ENCODE measurements at places on chromosomes 13 and 19.

GRCh38 chr19:1206150-1206863 is 729 bp downstream of the STK11 start:
- no peak for DNase-seq

DNA sequence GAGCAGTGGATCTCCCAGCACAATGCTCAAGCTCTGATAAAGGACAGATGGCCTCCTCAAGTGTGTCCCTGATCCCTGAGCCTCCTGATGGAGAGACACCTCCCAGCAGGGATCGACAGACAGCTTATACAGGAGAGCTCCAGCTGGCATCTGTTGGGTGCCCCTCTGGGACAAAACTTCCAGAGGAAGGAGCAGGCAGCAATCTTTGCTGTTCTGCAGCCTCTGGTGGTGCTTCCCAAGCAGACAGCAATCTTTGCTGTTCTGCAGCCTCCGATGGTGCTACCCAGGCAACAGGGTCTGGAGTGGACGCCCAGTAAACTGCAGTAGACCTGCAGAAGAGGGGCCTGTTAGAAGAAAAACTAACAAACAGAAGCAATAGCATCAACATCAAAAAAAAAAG is 349.3 kb upstream of the SPRY2 start:
- no peak for DNase-seq

DNA sequence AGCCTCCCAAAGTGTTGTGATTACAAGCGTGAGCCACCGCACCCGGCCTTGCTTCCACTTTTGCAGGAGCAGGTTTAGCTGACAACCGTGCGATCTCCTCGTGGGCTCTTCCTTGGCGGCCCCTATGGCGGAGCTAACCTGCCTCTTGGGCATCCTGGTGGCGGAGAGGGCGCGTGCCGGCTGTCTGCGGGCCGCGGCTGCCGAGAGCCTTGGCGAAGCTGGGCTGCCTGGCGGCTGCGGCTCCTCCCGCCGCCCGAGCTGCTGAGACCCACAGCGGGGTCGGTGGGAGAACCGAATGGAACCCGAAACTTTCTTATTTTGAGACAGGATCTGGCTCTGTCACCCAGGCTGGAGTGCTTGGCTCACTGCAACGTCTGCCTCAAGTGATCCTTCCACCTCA is 55.7 kb downstream of the NLRP12 start:
- DNase-seq, result no peak

DNA sequence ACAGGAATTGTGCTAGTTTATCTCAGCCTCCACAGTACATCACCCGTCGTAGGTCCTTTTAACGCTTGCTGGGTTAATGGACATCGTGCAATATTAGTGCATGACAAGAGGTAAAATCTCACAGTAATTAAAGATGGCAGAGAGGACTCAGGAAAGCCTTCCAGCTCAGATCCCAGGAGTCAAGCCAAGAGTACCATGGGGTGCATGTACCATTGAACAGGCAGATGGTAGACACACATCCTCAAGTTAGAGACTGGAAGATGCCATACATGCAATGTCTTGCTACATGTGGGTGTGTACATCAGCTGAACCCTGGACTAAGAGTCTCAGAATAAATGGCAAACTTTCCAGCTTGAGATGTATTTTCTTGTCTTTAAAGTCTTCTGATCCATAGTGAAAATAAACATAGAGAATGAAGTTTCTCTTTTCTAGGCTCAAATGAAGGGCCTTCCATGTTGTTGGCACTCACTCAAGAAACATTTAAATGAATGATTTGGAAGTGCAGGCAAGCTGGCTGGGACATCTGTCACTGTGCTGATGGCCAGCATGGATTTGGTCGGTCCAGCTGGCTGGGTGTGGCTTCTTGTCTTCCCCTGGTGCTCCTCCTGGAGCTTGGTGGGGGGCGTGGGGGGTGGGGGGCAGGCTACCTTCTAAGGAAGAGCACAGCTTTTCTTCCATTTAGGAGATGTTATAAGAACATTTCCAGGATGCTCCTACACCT is 290.9 kb upstream of the MAB21L1 start:
- DNase-seq, result peak; percentile 76

- peak; percentile 65 for DNase-seq
Observed at GRCh38 chr19:42422901-42423461, 4.2 kb downstream of the LIPE start.

- DNase-seq, result no peak
Observed at GRCh38 chr19:5397804-5398692, 57.2 kb upstream of the ZNRF4 start.

GRCh38 chr13:92312823-92313222 is 913.8 kb upstream of the GPC6 start:
- no peak for DNase-seq

DNA sequence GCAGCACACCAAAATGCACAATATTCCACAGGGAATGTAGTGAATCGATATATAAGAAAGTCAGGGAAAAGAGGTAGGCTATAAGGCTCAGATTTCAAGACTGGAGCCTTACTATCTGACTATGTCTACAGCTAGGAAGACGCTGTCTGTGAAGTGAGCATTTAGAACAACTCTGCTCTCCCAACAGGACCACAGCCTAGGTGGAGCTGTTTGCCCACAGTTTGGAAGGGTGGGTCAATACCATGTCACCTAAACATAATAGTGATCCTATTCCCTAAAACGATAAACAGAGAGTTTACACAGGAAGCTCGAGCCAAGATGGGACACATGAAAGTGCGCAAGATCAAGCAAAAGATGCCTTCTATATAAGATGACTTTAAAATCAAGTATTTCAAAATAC is 2486.0 kb upstream of the PCDH20 start:
- no peak for DNase-seq

DNA sequence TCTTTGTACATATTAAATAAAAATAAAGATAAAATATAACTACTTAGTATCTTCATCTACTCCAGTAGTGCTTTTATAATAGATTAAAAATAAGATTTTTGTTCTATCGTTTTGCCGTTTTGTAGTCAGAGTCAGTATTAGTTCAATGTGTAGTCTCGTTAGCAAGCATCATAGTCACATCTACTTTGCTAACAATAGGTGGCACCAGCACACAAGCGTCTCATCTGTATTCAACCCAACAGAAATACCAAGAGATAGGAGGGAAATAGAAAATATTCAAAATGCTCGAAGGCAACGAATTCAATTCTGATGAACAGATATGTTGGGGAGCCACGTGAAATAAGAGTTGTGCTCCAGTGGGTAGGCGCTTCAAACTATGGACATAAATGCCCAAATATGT is 21.4 kb upstream of the MICU2 start:
- no peak for DNase-seq

GRCh38 chr19:6209233-6209632 is 70.5 kb downstream of the MLLT1 start:
- no peak for DNase-seq

GRCh38 chr13:47813718-47814117 is 187.4 kb downstream of the SUCLA2 start:
- no peak for DNase-seq

- no peak for DNase-seq
Observed at GRCh38 chr19:6185835-6186834, 50.7 kb downstream of the ACSBG2 start.

GRCh38 chr19:42200116-42200715 is 17.3 kb downstream of the DEDD2 start:
- no peak for DNase-seq

GRCh38 chr19:46081928-46082727 is 41.3 kb upstream of the IGFL4 start:
- DNase-seq, result no peak

- no peak for DNase-seq
Observed at GRCh38 chr13:97328222-97328790, 105.7 kb upstream of the RAP2A start.

DNA sequence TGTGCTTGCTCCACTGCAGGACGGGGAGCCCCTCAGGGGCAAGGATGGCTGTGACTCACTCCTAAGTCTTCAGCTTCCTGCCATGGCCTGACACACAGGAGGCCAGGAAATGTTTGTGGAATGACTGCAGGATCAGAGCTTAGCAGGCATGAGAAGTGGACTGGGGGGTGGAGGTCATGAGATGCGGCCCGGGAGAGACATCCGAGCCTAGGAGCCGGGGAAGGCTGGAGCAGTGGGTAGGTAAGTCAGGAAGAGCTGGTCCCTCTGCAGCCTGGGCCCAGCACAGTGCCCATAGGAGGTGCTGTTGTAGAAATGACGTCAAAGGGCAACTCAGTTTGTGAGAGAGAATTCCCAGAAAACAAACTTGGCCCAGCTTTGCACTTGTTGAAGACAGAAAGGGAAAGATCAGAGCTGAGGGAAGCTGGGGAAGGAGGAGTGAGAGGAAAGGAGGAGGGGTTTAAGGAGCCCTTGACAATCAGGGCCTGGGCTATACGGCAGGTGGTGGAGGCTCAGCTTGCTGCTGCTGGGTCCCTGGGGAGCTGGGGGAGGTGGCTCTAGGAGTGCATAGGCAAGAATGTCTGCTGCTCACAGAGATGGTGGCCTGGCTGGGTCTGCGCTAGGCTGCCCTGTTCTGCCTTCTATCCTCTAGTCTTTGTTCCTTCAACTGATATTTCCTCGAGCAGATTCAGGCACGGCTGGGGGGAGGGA is 18.5 kb downstream of the POU2F2 start:
- no peak for DNase-seq

DNA sequence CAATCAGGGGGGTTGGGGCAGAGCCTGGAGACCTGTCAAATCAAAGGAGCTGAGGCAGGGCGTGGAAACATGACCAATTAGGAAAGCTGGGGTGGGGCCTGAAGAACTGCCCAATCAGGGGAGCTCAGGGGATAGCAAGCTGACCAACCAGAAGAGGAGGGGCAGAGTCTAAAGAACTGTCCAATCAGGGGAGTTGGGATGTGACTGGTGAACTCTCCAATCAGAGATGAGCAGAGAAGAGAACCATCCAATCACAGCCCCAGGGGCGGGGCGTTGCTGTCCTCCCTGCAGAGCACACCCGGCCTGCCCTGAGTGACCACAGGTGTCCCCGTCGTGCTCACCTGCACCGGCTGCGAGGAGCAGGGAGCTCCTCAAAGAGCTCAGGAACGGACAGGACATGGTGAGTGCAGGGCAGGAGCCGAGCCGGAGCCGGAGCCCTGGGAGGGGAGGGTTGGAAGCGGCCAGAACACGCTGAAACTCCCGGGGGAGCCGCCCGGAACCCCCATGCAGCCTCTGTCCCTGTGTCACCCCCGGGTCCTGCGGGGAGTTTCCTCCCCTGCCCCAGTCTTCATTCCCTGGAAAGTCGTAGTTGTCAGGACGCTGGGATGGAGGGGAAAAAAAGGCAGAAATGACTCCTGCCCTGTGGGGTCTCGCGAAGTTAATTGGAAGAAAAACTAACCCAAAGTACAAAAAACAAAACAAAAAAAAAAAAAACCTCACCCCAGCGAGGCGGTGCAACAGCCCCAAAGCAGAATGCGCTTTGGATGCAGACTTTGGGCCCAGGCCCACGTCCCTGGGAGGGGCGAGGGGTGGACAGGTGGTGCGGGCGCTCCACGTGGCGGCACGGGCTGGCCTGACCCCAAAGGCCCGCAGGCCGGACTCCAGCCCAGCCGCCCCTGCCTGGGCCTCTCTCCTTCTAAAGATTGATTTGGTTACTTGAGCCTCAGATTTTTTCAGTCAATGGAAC is at the start of gene ZNF556:
Gene ZNF556, plus strand, starts transcription at position 311 of the 967 bp plus-strand sequence. Its CDS starts 87 bp downstream, at position 398.
- DNase-seq, result no peak

- no peak for DNase-seq
Observed at GRCh38 chr13:73187106-73187505, 128.3 kb downstream of the KLF5 start.

DNA sequence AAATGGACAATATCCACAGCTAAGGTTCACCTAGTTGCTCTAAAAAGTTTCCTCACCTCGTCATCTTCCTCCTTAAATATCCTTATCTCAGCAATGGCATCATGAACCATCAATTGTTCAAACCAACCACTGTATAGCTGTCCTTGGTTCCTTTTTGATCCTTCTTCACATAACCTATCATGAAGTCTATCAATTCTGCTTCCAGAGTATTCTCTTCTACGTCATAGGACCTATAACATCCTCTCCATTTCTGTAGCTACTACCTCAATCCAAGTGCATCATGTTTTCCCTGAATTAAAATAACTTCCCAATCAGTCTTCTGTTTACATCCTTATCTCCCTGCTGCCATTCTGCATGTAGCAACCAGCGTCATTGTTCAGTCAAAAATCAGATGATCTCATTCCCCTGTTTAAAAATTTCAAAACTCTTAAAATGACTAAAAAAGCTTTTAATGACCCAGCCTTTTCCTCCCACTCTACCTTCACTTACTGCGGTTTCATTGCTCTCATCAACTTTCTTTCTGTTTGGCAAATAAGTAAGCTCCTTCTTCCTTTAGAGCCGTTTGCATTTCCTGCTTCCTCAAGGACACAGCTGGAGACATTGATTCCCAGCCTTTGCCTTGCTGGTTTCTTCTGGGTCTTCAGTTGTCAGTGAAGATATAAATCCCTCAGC is 223.9 kb upstream of the MIR17HG start:
- no peak for DNase-seq

DNA sequence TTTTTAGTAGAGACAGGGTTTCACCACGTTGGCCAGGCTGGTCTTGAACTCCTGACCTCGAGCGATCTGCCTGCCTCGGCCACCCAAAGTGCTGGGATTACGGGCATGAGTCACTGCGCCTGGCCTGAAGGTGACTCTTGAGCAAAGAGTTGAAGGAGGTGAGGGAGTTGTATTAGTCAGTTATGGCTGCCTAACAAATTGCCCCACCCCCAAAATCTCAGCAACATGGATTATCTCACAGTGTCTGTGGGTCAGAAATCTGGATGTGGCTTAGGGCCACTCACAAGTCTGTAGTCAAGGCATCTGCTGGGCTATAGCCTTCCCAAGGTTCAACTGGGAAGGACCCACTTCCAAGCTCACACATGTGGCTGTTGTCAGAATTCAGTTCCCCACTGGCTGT is 52.8 kb upstream of the ADGRE5 start:
- no peak for DNase-seq

DNA sequence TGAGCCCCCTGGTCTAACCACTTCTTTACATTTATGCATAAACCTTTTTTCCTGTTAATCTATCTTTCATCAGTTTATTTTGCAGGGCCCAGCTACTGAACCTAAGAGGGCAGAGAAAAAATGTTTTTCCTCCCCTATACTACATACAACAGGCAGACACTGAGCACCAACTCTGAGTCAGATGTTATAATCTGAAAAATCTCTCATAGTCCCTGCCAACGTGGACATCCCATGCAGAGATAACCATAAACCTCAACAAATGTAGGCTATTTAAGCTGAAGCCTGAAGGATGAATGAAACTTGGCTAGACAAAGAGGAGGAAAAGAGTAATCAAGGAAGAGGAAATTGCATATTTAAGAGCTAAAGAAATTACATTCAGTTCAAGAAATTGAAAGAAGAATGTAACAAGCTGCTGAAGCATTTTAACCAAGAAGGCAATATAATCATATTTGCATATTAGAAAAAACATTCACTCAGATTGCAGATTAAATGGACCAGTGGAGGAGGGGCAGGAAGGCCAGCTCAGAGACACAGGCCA is 2.6 kb downstream of the NEK3 start:
- no peak for DNase-seq

- no peak for DNase-seq
Observed at GRCh38 chr19:41714598-41714997, 6.2 kb downstream of the CEACAM5 start.

GRCh38 chr13:113182046-113182445 is 23.6 kb downstream of the PROZ start:
- DNase-seq, result no peak

DNA sequence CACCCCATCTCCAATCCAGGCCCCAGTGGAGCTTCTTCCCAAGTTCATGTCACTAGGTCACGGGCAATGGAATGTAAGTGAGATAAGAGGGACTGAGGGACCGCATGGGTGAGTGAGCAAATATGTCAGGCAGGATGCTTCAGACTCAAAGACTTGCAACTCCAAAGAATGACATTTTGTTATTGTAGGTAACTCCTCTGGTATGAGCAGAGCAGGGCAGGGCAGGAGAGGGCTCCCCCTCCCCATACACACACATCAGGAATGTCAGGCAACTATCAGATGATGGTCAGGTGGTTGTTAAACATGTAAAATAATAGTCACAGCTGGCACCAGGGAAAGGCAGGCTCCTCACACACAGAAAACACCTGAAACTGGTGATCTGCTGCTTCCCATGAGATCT is 10.6 kb downstream of the ERVV-2 start:
- DNase-seq, result no peak

Data from dorsolateral prefrontal cortex (tissue), 122 donors.